ENCODE measurements at places on chromosomes 1 and 21. TPM values are rescaled to one million over a fixed set of nuclear protein-coding genes. Genes with fewer than 3 reads are reported as not detected.

Gene SORT1
- total RNA-seq, result 7.0 TPM

Gene PGM1
- total RNA-seq, result 31.0 TPM

Gene FCRL5
- total RNA-seq, result 1.1 TPM

Gene SLC25A34
- total RNA-seq, result 1.3 TPM

Gene RSRP1
- total RNA-seq, result 328 TPM

Gene PERM1
- total RNA-seq, result under 0.01 TPM

Gene IRF2BP2
- 365 TPM for total RNA-seq

Gene CFAP74
- not detected for total RNA-seq

Gene CNIH3
- 1.9 TPM for total RNA-seq

Gene ATP1A4
- total RNA-seq, result under 0.01 TPM

Gene AIM2
- total RNA-seq, result under 0.01 TPM

Gene MYCL
- 0.27 TPM for total RNA-seq

Gene ORC1
- total RNA-seq, result 8.1 TPM

Gene NBL1
- 39.3 TPM for total RNA-seq

Gene SLC9C2
- not detected for total RNA-seq

Gene SLAMF1
- total RNA-seq, result under 0.01 TPM

Gene NHLH2
- under 0.01 TPM for total RNA-seq

Gene FCN3
- total RNA-seq, result under 0.01 TPM

Gene ACOT11
- total RNA-seq, result 23.7 TPM

Gene TMCC2
- 8.6 TPM for total RNA-seq

Gene DTL
- 7.3 TPM for total RNA-seq

Gene PBX1
- 26.9 TPM for total RNA-seq

Gene DIP2A
- total RNA-seq, result 61.7 TPM

Gene CELA3B
- not detected for total RNA-seq

Gene KRTAP7-1
- not detected for total RNA-seq

Gene NASP
- total RNA-seq, result 94.0 TPM

Gene TAS1R1
- total RNA-seq, result not detected

Gene KIAA1614
- total RNA-seq, result 0.81 TPM

Gene WNT4
- under 0.01 TPM for total RNA-seq

Gene CFAP45
- total RNA-seq, result 0.81 TPM

Gene CD53
- total RNA-seq, result 313 TPM

Gene CCDC27
- not detected for total RNA-seq

Measured in hematopoietic multipotent progenitor cell (in vitro differentiated cells).